A673 (cell line): ENCODE measurements at places on chromosomes 11 and 22.

- no peaks in the 10 kb centered on the region for H3K36me3 ChIP-seq
- H3K4me1 ChIP-seq, result no peaks in the 10 kb centered on the region
- H3K27ac ChIP-seq, result no peak overlapping the region
- no peaks in the 10 kb centered on the region for H3K27me3 ChIP-seq
Measured at GRCh38 chr11:17561111-17561415, 14.0 kb downstream of the OTOG start.

- peaks cover 32% of the 10 kb centered on the region for H3K4me1 ChIP-seq
- peak; percentile 93 for DNase-seq
- no peaks in the 10 kb centered on the region for H3K27me3 ChIP-seq
- peak within 1 kb of the TSS; percentile 90 for H3K27ac ChIP-seq
- peaks cover 14% of the 10 kb centered on the region for H3K36me3 ChIP-seq
- H3K4me3 ChIP-seq, result peak within 1 kb of the TSS; percentile 64
Measured at GRCh38 chr22:31346255-31346732, at the start of gene PATZ1. Gene PATZ1 (minus strand): TSS chr22:31346346. CDS start chr22:31345602, 744 bp downstream.

GRCh38 chr11:15662285-15662684 is 547.6 kb downstream of the INSC start:
- H3K36me3 ChIP-seq, result no peaks in the 10 kb centered on the region
- no peaks in the 10 kb centered on the region for H3K4me1 ChIP-seq
- DNase-seq, result no peak

DNA sequence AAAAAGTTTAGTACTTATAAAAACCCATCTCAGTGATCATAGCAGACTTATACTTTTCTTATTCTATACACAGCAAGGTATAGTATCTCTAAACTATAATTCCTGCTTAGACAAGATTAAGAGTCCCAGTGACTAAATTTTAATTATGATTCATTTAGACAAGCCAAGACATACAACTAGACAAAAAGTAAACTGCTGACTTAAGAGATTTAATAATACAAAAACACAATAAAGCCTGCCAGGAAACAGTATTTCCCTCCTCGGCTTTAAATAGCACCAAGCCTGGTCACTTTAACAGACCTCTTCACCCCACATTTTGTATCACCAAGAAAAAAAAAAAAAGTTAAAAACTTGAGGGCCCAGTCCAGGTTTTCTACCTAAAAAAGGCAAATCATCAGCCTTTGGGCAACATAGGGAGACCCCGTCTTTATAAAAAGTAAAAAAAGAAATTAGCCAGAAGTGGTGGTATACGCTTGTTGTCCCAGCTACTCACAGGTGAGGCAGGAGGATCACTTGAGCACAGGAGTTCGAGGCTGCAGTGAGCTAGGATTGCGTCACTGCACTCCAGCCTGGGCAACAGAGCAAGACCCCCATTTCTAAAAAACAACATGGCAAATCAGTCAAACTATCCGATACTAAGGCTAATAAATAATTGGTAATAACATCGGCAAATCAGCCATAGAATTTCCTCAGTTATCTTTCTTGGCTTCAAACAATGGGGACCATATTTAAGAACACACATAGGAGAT is 53.8 kb downstream of the SIK3 start:
- H3K4me3 ChIP-seq, result no peak overlapping the region
- peaks cover 54% of the 10 kb centered on the region for H3K4me1 ChIP-seq
- H3K27me3 ChIP-seq, result no peaks in the 10 kb centered on the region
- no peak for DNase-seq
- H3K27ac ChIP-seq, result peak overlapping the region; percentile 8

GRCh38 chr11:75031771-75032549 is 43.2 kb downstream of the NEU3 start:
- DNase-seq, result peak; percentile 74
- no peaks in the 10 kb centered on the region for H3K4me1 ChIP-seq
- no peak overlapping the region for H3K27ac ChIP-seq
- H3K36me3 ChIP-seq, result no peaks in the 10 kb centered on the region
- no peaks in the 10 kb centered on the region for H3K27me3 ChIP-seq
- no peak overlapping the region for H3K4me3 ChIP-seq

- DNase-seq, result no peak
- H3K4me1 ChIP-seq, result no peaks in the 10 kb centered on the region
- no peak overlapping the region for H3K27ac ChIP-seq
- H3K27me3 ChIP-seq, result no peaks in the 10 kb centered on the region
Measured at GRCh38 chr11:4606231-4607015, 1.6 kb downstream of the TRIM68 start.

DNA sequence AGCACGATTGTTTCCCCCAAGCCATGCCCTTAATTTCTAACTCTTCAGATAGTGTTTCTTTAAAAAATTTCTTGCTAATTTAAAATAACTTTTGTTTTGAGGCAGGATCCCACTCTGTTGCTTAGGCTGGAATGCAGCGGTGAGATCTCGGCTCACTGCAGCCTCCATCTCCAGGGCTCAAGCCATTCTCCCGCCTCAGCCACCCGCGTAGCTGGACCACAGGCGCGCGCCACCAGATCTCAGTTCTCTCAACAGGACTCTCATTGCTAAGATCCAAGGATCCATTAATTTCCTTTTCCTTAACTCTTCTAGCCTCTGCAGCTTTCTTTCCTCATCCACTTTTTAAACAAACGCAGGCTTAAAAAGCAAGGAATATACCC is 327 bp upstream of the MED17 start:
- DNase-seq, result no peak
- no peaks in the 10 kb centered on the region for H3K27me3 ChIP-seq
- H3K27ac ChIP-seq, result peak overlapping the region; percentile 94
- H3K4me3 ChIP-seq, result peak overlapping the region; percentile 83
- peaks cover 20% of the 10 kb centered on the region for H3K4me1 ChIP-seq

DNA sequence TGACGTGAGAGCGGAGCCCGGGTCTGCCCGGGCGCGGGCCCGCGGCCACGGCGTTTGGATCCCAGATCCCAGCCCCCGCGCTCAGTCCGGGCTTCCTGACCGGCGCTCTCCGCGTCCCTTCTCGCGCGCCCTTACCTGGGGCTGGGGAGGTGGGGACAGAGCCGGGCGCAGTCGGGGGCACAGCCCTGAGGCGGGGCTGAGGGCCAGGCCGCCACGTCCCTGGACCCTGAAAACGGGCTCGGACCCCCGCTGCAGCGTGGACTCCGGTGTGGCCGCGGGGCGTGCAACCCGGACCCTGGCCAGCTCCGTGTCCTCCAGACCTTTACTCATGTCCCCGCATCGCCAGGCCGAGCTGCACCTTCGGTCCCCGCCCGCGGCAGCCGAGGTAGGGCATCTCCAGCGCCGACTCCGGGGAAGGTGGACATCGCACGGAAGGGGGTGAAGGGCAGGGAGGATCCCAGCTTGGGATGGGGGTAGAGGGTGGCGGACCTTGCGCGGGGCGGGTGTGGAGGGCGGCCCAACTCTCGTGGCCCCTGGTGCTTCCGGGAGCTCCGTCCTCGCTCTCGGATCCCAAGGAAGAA is 9.9 kb upstream of the AIFM3 start:
- DNase-seq, result no peak
- H3K27ac ChIP-seq, result no peak overlapping the region
- peaks cover 13% of the 10 kb centered on the region for H3K36me3 ChIP-seq
- no peaks in the 10 kb centered on the region for H3K4me1 ChIP-seq

DNA sequence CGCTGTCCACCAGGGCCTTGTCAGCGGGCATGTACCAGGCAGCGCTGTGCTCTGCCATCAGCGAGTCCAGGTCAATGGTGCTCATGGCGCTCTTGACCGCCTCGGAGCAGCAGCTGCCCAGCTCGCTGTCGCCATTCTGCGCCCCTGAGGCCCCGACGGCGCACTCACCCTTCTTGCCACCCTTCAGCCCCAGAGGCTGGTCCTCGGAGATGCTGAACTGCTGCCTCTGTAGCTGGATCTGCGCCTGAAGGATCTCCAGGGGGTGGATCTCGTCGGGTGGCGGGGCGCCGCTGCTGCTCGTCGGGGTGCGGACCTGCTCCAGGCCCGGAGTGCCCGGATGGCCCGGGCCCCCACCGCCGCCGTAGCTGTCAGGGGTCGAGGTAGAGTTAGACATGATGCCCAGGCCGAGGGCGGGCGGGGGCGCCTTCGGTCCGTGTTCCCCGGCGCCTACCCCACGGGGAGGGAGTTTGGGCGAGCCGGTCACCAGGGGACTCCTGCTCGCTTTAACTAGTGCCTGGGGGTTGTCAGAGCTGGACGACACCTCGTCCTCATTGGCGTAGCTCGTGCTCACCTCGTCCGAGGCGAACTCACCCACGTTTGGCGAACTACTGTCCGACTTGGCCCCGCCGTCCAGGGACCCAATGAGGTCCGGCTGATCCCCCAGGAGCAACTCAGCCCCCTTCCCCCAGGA is 4.6 kb downstream of the MN1 start:
- H3K4me3 ChIP-seq, result no peak overlapping the region
- peaks cover 4% of the 10 kb centered on the region for H3K36me3 ChIP-seq
- no peaks in the 10 kb centered on the region for H3K27me3 ChIP-seq
- no peak overlapping the region for H3K27ac ChIP-seq
- H3K4me1 ChIP-seq, result peaks cover 18% of the 10 kb centered on the region

GRCh38 chr11:17774232-17775034 is 39.9 kb downstream of the KCNC1 start:
- no peak overlapping the region for H3K4me3 ChIP-seq
- H3K27ac ChIP-seq, result no peak overlapping the region
- H3K4me1 ChIP-seq, result no peaks in the 10 kb centered on the region
- H3K36me3 ChIP-seq, result no peaks in the 10 kb centered on the region
- DNase-seq, result no peak
- H3K27me3 ChIP-seq, result no peaks in the 10 kb centered on the region

DNA sequence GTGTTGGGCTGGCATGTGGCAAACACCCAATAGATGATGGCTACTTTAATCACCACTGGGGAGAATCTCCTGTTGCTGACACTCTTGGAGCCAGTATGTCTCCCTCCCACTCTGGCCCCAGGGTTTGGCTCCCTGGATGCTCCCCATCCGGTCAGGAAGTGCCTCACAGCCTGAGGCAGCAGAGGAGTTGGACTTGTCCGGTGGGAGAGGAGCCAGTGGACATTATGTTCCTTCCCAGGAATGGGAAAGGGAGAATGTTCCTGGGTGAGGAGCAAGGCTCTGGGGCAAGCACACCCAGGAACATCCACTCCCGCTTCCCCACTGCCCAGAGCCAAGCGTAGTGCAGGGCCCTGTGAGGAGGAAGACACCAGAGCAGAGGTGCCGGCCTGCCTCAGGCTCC is 84.6 kb upstream of the NAV2 start:
- H3K4me3 ChIP-seq, result no peak overlapping the region
- H3K27ac ChIP-seq, result no peak overlapping the region
- no peaks in the 10 kb centered on the region for H3K27me3 ChIP-seq
- no peaks in the 10 kb centered on the region for H3K36me3 ChIP-seq

DNA sequence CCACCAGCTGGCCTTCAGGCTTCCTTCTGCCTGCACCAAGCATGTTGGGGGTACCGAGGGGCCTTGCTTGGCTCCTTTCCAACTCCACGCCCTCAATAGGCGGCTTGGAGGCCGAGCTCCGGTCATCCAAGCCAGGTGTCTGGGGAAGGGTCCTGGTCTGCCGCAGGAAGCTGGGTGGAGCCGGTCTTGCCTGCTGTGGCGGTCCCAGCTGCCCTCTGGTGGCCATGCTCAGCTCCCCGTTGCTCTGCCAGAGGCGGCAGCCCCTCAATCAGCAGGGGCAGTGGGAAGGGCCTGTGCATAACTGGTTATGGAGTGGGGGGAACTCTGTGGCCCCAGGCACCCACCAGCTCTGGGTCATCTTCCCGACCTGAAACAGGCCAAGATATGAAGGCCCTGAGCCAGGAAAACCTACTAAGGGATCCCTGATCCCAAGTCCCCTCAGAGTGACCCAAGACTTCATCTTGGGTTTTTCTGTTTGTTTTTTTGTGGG is 3.2 kb downstream of the ARVCF start:
- no peak overlapping the region for H3K27ac ChIP-seq
- peaks cover 28% of the 10 kb centered on the region for H3K27me3 ChIP-seq
- DNase-seq, result peak; percentile 63
- no peaks in the 10 kb centered on the region for H3K4me1 ChIP-seq
- H3K36me3 ChIP-seq, result no peaks in the 10 kb centered on the region
- no peak overlapping the region for H3K4me3 ChIP-seq

DNA sequence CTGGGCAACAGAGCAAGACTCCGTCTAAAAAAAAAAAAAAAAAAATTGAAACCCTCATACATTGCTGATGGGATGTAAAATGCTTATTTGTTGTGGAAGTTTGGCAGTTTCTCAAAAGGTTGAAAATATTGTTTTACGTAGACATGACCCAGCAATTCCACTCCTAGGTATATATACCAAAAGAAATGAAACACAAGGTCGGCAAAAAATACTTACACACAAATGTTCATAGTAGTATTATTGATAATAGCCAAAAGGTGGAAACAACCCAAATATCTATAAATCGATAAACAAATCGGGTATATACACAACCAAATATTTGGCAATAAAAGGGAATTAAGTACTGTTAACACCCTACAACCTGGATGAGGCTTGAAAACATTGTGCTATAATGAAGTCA is 5.1 kb upstream of the ZNF143 start:
- H3K36me3 ChIP-seq, result no peaks in the 10 kb centered on the region
- no peaks in the 10 kb centered on the region for H3K27me3 ChIP-seq
- DNase-seq, result no peak
- no peak overlapping the region for H3K4me3 ChIP-seq
- H3K4me1 ChIP-seq, result no peaks in the 10 kb centered on the region

GRCh38 chr22:43543522-43544288 is 131.9 kb downstream of the MPPED1 start:
- H3K27me3 ChIP-seq, result no peaks in the 10 kb centered on the region
- DNase-seq, result no peak
- H3K27ac ChIP-seq, result no peak overlapping the region
- H3K4me1 ChIP-seq, result peaks cover 12% of the 10 kb centered on the region

DNA sequence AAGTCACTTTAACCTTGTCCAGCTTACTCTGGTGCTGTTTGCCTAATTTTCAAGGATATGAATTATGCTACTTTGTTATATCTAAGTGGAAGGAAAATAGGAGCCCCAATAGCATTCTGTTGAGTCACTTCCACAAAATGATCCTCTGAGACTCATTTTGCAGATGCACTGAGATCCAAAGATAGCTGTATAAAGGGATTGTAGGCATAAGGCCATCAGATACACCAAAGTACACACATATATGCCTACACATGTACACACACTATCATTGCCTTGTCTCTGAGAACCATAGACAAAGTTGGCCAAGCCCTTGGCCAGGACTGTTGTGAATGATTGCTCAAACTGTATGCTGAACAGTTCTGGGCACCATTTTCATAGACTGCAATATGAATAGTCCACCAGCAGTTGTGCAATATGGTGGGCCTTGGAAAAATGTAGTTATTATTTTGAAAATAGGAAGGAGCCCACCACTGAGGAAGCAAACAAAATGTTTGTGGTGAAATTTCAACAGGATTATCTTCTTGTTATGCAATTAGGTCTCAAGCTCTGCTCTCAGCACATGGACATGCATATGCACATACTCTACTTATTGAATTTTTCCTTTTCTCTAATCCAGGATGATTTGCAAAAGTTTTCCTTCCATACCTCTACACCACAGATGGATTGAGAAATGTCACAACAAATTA is 186.0 kb upstream of the CTSC start:
- no peaks in the 10 kb centered on the region for H3K27me3 ChIP-seq
- H3K4me1 ChIP-seq, result no peaks in the 10 kb centered on the region

DNA sequence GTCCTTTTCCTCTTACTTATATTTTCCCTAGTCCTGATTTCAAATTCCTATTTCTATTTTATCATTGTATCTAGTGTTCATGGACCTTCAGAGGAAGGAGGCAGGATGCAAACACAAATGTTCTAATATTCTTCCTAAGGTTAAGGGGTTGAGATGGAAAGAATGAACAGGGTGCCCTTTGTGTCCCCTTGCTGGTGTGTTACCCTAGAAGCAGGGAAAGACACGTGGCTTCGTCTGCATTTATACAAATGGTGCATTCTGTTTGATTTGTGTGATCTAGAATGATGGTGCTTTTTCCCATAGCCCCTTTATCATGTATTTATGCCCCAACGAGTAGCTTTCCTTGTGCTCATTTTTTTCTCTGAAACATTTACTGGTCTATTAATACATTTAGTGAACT is 76.2 kb downstream of the PLEKHA7 start:
- DNase-seq, result no peak
- peaks cover 16% of the 10 kb centered on the region for H3K4me1 ChIP-seq
- no peak overlapping the region for H3K27ac ChIP-seq
